ENCODE measurements at places on chromosomes 5 and 9.

- no peak for DNase-seq
Observed at GRCh38 chr5:57450991-57451876, 31.4 kb downstream of the ACTBL2 start.

GRCh38 chr9:121640491-121641223, 10.8 kb upstream of the DAB2IP start:
- no peak for DNase-seq

DNA sequence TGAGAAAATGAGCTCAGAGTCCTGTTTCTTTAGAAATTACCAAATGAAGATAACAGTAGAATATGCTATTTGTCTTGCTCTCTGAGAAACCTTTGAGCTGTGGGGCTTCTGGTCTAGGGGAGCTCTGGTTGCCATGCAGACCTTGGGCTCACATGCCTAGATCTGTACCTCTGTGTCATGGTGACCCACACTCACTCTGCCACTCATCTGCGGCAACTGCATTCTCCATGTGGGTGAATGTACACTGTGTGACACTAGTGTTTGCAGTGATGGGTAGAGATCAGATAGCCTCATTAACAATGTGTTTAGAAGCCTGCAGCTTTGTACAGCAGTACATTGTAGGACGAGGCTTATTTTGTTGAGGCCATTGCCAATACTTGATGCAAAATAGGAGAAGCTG, 521.2 kb downstream of the CHSY3 start:
- DNase-seq: no peak

DNA sequence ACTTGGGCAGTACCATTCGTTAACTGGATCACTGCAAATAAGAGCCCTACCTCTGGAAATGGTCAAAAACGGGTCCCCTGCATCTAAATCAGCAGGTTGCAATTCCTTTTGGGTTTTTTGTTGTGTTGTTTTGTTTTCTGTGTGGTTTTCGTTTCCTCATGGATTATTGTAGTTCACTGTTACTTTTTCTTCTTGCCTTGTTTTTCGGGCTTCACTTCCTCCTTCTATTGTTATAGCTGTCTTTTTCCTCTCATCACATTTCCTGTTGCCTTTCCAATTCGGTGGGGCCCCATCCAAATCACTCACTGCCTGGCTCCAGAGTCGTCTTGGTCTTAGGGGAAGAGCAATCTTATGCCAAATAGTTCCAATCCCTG, 8.7 kb upstream of the SSBP2 start:
- no peak for DNase-seq

- no peak for DNase-seq
Observed at GRCh38 chr9:15401266-15401665, 21.4 kb upstream of the SNAPC3 start.

GRCh38 chr9:120944434-120944843, 17.8 kb upstream of the TRAF1 start:
- peak; percentile 65 for DNase-seq

- no peak for DNase-seq
Observed at GRCh38 chr9:29199975-29200374, 1626.7 kb upstream of the C9orf72 start.

- DNase-seq: no peak
Observed at GRCh38 chr9:18427691-18428090, 46.3 kb upstream of the ADAMTSL1 start.

GRCh38 chr5:110751902-110752762, 13.3 kb downstream of the SLC25A46 start:
- DNase-seq: peak; percentile 45

GRCh38 chr5:178651046-178651810, 24.4 kb upstream of the CLK4 start:
- no peak for DNase-seq
